Aorta (tissue), 5 donors: ENCODE measurements at places on chromosomes 6 and 20.

GRCh38 chr20:63896264-63897105 lies 1.6 kb downstream of the DNAJC5 start:
- DNase-seq, result no peak

DNA sequence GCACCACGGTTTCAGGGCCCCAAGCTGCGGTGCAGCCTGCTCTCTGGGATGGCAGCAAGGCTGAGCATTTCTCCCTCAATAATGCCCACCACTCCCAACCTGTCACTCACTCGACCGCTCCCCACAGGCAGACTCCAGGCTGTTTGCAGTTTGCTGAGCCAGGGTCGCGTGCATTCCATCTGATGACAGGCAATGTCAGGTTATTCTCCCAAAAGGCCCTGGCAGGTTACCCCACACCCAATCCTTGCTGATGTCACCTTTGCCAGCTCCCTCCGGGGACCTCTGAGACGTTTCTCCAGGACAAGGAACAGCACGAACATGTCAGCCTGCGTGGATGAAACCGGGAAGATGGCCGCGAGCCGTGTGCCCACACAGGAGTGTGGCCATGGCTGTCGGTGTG lies 7.1 kb upstream of the SLCO4A1 start:
- no peak for DNase-seq

GRCh38 chr6:37305841-37306425 lies 47.9 kb upstream of the RNF8 start:
- DNase-seq, result no peak

- peak; percentile 6 for DNase-seq
These were observed 162.0 kb upstream of the MLN start for GRCh38 chr6:33965766-33966165.

DNA sequence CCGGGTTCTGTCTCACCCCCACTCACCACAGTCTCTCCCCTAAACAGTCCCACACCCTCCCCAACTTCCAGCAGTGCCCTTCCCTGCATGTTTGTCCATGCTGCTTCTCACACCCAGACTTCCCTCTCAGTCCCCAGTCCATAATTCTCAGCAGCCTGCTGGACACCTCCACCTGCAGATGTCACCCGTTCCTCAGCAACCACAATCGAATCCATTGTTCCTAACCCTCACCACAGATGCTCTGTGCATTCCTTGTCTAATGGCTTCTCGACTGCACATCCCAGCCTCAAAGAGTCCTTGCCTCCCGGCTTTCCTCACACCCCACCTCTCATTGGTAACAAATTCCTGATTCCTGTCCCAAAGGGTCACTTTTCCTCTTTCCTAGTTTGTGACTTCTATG lies 55.6 kb downstream of the GOPC start:
- no peak for DNase-seq

DNA sequence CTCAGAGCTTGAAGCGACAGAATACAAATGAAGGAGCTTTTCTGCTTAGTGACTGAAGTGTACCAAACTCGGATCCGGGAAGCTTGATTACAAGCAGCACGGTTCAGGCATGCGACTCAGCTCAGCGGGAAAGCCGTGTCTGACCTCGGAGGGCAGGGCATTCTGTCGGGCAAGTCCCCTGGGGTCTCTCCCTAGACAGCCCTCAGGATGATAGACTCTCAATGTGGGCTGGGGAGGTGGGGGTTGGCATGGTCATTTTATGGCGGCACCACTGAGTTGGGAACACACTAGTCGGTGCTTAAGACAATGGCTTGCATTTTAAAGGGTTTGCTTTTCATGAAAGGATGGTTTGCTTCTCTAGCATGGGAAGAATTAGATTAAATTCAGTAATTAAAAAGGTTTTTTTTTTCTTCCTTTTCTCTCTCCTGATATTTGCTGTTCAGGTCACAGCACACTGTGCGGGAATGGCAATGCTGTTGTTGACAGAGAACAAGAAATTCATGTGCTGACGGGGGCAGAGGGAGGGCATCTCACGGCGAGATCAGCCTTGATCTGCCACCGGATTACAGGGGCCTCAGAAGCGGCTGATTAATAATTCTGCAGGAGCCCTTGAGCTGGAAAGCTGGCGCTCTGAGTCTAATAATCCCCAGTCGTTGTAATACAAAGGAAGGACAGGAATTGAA lies 80.7 kb upstream of the TRAF3IP2 start:
- no peak for DNase-seq

DNA sequence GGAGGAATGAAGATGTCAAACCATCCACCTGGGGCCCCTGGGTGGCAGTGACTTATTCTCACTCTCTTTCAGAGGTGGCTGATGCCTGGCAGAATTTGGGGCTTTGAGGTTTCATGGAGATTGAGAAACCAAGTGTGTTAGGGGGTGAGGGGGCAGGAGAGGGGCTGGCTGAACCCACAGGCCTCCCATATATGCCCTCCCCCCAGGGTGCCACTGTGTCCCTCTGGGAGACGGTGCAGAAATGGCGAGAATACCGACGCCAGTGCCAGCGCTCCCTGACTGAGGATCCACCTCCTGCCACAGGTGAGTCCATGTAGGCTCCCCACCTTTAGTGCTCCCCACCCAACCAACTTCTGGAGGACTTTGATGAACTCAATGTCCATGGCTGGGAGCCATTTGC lies 7.6 kb downstream of the GLP1R start:
- no peak for DNase-seq

- DNase-seq, result no peak
These were observed 105.2 kb upstream of the TRAF3IP2 start for GRCh38 chr6:111710911-111711310.

DNA sequence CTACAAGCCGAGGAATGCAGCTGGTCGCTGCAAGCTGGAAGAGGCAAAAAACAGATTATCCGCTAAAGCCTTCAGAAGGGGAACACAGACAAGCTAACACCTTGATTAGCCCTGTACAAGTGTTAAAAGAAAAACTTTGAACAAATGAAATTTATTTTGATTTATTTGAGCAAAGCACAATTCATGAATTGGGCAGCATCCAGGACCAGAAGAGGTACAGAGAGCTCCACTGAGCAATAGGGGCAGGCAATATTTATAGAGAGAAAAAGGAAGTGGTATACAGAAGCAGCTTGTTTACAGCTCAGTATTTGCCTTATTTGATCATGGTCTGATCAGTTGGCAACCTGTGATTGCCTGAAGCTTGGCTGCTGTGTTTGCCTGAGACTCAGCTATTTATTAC lies 17.6 kb downstream of the HLA-DOB start:
- no peak for DNase-seq

GRCh38 chr20:12466915-12467314 lies 541.9 kb upstream of the SPTLC3 start:
- no peak for DNase-seq

- DNase-seq, result no peak
These were observed 6.2 kb downstream of the COL9A3 start for GRCh38 chr20:62822788-62823651.

GRCh38 chr6:26296857-26297648 lies 67.9 kb upstream of the BTN3A2 start:
- DNase-seq, result no peak

DNA sequence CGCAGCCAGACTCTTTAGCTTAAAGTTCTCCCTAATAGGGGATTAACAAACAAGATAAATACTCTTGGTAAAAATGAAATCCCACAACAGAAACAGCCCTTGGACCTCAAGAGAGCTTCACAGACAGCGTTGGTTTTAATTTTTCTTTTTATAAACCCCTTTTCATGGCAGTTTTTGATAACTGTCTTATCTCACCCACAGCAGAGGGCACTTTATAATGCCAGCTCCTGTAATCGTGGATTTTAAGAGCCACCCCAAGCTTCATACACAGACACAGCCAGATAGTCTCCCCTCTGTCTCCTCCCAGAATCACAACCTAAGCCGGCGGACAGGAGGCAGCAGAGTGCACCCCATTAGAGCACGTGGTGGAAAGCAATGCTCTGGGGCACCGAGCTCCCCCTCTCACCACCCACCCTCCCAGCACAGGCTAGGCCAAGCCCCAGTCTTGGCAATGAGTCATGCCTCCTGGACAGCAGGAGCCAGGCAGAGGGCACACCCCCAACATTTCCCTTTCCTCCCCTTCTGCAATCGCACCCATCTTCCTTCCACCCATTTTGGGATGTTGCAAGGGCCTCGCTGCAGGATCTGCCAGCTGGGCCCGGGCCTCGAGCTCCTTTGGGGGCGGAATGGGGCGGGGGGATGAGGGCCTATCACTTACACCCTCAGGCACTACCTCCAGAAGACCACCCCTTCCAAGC lies 2.4 kb downstream of the JAG1 start:
- peak; percentile 92 for DNase-seq

- no peak for DNase-seq
These were observed 21.3 kb downstream of the BLTP3A start for GRCh38 chr6:34813028-34813713.

- DNase-seq, result no peak
These were observed 647 bp downstream of the UNC93A start for GRCh38 chr6:167291623-167292300.

DNA sequence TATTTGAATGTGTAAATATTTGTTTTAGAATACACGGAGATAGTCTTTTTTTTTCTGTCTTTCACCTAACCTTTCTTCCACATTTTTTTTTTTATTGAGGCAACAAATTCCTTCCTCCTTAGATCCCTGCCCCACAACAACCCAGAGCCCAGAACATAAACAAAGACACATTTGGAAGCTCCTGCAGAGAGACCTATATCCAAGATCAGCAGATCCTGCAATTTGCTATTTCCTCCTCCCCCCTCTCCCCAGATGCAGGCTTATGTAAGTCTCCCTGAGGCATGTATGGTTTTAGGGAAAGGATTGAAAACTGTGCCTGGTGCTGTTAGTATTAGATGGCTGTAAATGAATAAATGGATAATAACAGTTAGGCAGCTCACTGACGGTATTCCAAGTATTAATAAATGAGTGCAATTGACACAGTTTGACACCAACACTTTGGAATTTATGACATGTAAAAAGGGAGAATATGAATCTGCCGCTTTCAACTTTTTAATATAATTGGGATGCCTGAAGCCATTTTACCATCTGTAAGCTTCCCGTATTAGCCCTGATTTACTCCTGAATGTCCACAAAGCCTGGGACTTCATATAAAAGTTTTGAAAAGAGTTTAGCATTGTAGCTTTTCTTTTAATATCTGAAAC lies 608.3 kb upstream of the CITED2 start:
- DNase-seq, result no peak

- no peak for DNase-seq
These were observed 28.1 kb upstream of the QKI start for GRCh38 chr6:163386329-163386908.

DNA sequence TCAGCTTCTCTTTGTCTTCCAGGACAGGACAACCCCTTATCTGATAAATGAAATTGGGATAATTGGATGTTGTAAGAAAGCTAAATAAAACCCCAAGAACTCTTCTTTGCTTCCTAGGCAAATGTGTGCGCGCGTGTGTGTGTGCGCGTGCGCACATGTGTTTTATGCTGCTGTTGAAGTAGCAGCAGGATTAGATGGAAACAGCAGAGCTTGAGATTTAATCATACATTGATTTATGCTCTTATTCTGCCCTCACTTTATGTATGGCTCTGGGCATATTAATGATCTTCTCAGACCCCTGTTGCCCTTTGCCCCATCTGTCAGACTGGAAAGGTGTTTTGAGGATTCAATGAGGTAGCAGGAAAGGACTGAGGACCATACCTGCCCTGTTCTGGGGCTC lies 324.0 kb upstream of the MAP3K7 start:
- DNase-seq, result no peak

DNA sequence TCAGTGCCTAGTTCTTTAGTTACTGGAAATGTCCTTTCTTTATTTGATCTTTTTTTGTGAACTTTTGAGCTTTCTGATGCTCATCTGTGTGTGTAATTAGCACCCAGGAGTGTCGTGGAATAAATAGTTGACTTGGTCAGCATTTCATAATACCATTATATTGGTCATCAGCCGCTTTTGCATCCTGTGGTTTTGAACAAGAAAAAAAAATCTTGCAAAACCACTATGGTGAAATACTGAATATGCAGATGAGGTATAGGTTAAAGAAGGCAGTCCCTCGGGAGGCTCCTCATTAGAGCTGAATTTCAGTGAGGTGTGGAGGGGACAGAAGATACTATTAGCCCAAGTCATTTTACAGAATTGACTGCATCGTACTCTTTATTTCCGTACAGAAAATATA lies 90.1 kb downstream of the FOXO3 start:
- DNase-seq, result no peak

GRCh38 chr6:3359101-3359752 lies 97.6 kb downstream of the SLC22A23 start:
- no peak for DNase-seq

- DNase-seq, result no peak
These were observed 177.2 kb upstream of the TAB2 start for GRCh38 chr6:149140137-149140909.
